ENCODE measurements at places on chromosomes 4 and X.

- DNase-seq = no peak
These were observed 763 bp upstream of the PRRG1 start for GRCh38 chrX:37348231-37348970.

DNA sequence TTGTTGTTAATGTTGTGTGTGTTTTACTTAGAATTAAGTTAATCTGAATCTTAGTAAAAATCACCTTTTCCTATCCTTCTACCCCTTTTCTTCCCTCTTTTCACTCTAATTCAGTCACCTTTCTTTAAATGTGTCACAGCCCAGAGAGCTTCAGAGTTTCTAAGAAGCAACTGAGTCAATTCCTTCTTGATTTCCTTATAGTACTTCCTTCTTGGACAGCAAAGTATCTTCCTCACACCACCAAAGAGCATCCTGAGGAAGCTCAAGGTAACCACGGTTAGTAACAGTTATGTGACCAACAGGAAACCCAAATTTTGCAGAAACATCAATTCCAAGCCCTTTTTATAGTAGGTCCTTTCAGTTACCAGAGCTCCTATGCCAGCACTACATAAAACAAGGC, 243.2 kb upstream of the BMP3 start:
- DNase-seq = no peak

- no peak for DNase-seq
These were observed 136.8 kb upstream of the SLC4A4 start for GRCh38 chr4:71201817-71202576.

- no peak for DNase-seq
These were observed 99.0 kb downstream of the ANOS1 start for GRCh38 chrX:8632924-8633323.

DNA sequence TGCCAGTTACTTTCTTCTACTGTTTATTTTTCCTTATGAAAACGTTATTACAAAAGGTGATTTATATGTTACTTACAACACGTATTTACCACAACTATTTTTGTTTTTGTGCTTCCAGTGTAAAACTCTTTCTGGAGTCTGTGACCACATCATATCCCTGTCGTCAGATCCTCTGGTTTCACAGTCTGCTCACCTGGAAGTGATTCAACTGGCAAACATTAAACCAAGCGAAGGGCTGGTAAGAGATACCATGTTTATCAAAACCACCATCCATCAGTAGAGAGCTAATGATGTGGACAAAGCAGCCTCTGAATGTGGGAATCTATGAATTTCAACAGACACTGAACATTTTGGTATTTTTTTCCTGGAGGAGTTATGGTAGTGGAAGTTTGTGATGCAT, 116.1 kb downstream of the CNKSR2 start:
- DNase-seq = no peak
